Mesothelial cell of epicardium (in vitro differentiated cells): ENCODE measurements at places on chromosomes 2 and 18. TPM values are rescaled to one million over a fixed set of nuclear protein-coding genes. Genes with fewer than 3 reads are reported as not detected.

Gene POTEJ
- total RNA-seq: not detected in 3 replicates

Gene SFT2D3
- total RNA-seq: 11.6 to 12.9 TPM (median 12.1 TPM) in 3 replicates

Gene CHST9
- 1.8 to 2.4 TPM (median 2.3 TPM) in 3 replicates for total RNA-seq

Gene LDAH
- total RNA-seq: 22.6 to 28.9 TPM (median 27.4 TPM) in 3 replicates

Gene GPR75
- total RNA-seq: 3.7 to 5.2 TPM (median 4.8 TPM) in 3 replicates

Gene DSG1
- 0.07 to 0.18 TPM (median 0.09 TPM) in 3 replicates for total RNA-seq

Gene SIX3
- total RNA-seq: not detected in 3 replicates

Gene FHOD3
- 14.0 to 16.3 TPM (median 14.6 TPM) in 3 replicates for total RNA-seq

Gene NEU2
- total RNA-seq: not detected in 3 replicates

GRCh38 chr2:237448171-237448570 is 34.2 kb upstream of the COL6A3 start:
- DNase-seq: no peak

DNA sequence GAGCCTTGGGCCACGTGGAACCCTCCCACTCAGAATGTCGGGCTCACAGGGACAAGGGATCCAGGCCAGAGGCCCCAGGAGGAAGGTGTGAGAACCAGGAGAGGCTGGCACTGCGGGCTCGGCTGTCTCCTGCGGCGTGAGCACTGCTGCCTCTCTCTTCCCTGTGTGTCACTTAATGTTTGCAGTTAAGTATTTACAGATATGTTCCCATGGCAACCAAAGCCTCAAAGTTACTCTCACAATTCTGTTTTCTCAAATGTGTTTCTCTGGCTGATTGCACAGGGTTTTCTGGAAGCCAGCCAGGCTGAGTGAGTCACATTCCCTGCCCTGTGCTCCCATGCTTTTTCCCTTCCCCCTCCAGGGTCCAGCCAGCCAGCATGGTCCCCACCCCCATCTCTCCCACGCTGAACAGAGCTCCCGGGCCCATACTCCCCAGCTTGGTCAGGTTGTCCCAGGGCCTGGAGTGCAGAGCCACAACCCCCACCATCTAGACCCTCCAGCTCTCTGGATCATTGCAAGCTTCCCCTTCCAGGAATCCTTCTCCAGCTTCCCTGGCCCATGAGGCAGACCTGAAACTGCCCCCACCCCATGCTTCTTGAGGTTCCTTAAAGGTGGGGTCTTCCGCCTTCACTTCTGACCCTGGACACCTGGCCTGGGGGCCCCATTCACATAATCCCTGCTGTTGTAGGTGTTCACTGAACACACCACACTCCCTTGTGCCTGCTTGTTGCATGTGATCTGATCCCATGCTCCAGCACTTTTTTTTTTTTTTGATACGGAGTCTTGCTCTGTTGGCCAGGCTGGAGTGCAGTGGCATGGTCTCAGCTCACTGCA is 265.9 kb downstream of the CELF4 start:
- peak; percentile 85 for DNase-seq

DNA sequence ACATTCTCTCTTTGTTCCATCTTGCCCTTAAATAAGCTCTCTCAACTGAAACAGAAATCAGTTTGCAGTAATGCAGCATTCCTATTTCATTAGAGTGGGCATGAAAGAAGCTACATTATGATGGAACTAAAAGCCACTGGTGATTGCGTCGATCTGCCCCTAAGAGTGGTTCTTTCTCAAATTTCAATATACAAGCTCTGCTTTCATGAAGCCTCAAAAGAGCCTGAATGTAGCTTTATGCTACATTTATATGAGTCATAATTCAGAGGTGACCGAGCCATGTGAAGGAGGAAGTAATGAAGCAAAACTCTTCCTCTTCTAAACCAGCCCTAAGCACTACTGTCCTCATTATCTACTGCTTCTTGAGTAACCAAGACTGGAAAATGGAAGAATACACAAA is 64.8 kb upstream of the CYTIP start:
- no peak for DNase-seq

- DNase-seq: no peak
Measured at GRCh38 chr18:49073437-49073836, 122.7 kb upstream of the SMAD7 start.

- no peak for DNase-seq
Measured at GRCh38 chr2:88671786-88672427, 19.6 kb upstream of the RPIA start.

DNA sequence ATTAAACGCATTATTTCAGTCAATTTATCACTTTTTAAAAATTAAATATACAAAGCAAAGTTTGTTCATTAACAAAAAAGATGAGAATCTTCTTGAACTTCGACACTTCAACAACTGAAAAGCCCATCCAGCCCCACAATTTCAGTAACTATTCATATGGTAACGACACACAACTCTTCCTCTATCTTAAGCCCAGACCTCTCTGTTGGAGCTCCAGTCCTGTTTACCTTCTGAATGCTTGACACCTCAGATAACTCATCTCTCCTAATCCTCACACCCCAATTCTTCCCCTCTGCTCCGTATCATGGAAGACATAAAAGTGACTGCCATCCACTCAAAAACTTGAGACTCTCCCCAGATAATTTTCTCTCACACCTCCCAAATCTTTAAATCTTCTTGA is 12.6 kb downstream of the USP37 start:
- no peak for DNase-seq

DNA sequence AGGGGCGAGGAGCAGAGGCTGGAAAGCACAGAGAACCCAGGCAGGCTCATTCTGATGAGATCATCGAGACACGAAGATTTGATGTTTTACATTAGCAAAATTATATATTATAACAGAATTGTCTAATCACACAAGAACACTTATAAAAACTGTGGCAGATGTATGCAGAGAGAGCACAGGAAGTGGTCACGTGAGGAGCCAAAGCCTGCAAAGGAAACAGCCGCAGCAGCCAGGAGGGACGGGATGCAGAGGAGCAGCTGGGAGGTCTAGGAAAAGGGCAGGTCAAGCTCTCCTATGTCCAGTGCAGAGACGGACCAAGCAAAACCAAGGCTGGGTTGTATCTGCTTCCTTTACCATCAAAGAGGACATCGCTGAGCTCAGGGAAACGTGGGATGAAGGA is 355.1 kb upstream of the MYT1L start:
- DNase-seq: no peak

DNA sequence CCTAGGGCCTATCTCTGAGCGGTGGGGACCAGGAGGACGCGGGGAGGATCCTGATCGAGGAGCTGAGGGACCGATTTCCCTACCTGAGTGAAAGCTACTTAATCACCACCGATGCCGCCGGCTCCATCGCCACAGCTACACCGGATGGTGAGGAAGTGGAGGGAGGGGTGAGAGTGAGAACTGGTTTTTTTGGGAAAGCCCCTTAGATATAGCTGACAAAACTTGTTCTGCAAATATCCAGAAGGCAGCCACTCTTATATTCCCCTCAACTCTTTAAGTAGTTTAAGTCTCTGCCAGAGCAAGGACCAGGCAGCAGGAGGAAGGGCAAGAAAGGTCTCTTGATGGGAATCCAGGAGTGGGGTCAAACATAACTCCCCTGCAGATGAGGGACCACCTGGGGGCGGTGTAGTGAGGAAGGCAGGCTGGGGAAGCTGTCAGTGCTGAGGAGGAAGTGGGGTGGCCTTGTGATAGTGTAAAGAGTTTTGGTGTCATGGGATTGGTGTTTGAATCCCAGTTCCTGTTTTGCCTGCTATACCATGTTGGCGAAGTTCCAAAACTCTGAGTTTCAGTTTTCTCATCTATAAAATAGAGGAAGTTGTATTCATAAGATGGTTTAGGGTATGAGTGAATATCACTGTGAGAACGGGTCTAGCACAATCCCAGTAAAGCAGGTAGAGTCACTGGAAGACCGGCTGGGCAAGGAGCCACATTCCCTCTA is 3.4 kb downstream of the NAGK start:
- no peak for DNase-seq

GRCh38 chr2:64202206-64202845 is 58.1 kb upstream of the PELI1 start:
- no peak for DNase-seq

DNA sequence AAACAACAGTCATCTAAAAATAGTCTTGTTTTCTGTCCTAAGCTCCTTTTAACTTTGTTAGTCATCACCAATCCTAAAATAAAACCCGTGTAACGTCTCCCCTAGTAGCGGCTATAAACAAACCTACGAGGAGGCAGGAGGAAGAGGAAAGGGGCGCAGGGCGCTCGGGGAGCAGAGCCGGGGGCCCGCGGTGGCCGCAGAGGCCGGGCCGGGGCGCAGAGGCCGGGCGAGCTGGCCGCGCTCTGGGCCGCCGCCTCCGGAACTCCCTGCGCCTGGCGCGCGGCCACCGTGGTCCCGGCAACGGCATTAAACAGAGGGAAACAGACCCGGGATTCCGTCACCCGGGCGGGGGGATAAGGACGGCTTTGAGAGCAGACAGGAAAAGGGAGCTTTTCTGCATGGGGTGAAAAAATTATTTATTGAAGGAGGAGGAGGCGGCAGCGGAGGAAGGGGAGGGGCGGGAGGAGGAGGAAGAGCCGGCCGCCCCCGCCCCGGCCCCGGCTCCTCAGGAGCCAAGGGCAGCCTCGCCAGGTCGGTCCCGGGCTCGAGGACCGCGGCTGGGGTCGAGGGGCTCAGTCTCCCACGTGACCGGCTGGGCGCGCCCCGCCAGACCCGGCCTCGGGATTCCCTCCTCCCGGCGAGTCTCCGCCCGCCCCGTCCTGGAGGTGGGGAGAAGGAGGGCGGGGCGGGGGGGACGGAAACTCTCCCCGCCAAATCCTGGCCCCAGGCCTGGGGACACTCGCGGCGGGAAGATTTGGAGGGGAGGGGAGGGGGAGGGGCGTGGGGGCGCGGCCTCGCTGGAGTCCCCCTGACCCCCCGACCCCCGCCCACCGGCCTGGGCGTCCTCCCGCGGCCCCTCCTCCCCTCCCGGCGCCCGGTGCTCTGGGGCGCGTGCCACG is 1.8 kb upstream of the NFATC1 start:
- DNase-seq: peak; percentile 91

- no peak for DNase-seq
Measured at GRCh38 chr2:47654790-47655562, 128.0 kb upstream of the MSH6 start.

GRCh38 chr18:46239549-46239948 is 135.4 kb downstream of the HAUS1 start:
- no peak for DNase-seq

- no peak for DNase-seq
Measured at GRCh38 chr18:12497296-12497695, 89.6 kb downstream of the PRELID3A start.

- no peak for DNase-seq
Measured at GRCh38 chr2:144449028-144449406, 70.9 kb downstream of the ZEB2 start.

GRCh38 chr18:66749030-66749429 is 145.1 kb upstream of the CDH19 start:
- DNase-seq: no peak

GRCh38 chr2:208300847-208301618 is 35.0 kb downstream of the PIKFYVE start:
- no peak for DNase-seq

GRCh38 chr2:1652034-1652790 is 92.1 kb downstream of the PXDN start:
- DNase-seq: no peak

GRCh38 chr2:25368660-25369059 is 26.9 kb upstream of the DNMT3A start:
- no peak for DNase-seq

DNA sequence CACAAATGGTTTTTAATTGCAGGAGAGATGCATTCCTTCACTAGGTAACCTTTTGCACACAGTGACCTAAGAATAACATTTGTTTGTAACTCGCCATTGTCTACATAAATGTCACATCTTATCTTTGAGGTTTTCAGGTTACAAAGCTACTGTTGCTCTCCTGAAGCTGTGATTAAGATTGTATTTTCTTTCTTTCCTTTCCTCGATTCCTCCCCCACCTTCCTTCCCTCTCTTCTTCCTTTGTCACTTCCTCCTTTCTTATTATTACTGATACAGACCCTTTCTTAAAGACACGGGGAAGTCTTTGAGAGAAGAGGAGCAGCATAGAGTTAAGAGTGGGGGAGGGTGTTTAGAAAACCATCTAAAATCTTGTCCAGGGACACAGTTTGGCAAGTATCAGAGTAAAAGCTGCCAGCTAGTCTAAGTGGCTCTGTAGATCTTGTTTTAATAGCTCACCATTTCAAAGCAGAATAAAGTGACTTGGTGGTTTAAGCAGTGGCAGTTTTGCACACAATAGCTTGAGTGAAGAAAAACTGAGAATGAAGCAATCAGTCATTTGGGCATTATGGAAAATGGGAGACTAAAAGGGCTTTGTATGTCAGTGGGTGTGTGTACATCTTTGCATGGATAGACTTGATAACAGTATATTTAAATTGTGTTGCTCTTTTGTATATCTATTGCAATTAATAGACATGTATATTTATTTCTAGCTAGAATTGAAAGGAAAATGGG is 10.9 kb downstream of the CERS6 start:
- no peak for DNase-seq

DNA sequence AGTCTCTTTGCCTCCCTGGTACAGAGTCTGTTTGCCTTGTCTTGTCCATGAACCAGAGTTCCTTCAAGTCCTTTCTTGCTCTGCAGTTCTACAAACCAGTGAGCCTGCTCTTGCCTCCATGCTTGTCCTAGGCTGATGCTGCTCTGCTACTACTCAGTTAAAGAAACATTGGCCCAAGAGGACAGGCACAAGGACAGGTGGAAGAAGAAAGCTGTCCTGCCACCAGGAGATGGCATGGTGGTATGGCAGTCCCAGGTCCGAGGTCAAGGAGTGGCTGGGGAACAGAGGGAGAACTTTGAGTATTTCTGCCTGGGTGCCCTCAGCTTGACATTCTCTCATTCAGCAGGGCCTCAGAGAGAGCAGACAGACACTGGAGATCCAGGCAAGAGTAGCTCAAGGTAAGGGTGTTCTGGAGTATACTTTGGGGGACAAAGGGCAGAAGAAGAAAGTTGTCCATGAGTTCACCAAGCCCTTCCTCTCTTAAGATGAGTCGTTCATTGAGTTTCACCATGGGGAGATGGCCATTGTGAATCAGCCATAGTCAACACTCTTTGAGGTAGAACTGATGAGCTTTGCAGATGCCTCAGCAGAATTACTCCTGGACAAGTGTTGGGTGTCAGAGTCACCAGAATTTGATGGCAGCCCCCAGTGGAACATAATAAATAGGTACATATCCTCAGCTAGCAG is 20.4 kb downstream of the TTC32 start:
- peak; percentile 9 for DNase-seq

DNA sequence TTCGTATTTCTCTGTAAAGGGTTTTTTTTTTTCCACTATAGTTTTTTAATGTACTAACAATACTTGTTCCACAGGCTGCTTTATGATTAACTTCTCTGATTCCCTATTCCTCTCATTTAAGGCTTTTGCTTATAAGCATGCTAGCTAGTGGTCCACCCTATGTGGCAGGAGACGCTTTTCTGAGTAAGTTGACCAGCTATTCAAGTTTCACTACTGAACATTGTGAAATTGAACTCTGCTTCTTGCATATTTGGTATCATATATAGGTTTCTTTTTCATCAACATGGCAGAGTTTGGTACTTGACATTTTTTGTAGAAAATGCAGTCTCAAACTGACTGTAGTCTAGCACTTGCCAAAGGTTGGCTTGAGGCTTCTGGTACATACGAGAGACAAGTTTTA is 74.2 kb downstream of the OTX1 start:
- no peak for DNase-seq

- no peak for DNase-seq
Measured at GRCh38 chr2:32715981-32716380, 88.1 kb downstream of the TTC27 start.
